Astrocyte (in vitro differentiated cells and primary cell): ENCODE measurements at places on chromosomes 2 and 18.

DNA sequence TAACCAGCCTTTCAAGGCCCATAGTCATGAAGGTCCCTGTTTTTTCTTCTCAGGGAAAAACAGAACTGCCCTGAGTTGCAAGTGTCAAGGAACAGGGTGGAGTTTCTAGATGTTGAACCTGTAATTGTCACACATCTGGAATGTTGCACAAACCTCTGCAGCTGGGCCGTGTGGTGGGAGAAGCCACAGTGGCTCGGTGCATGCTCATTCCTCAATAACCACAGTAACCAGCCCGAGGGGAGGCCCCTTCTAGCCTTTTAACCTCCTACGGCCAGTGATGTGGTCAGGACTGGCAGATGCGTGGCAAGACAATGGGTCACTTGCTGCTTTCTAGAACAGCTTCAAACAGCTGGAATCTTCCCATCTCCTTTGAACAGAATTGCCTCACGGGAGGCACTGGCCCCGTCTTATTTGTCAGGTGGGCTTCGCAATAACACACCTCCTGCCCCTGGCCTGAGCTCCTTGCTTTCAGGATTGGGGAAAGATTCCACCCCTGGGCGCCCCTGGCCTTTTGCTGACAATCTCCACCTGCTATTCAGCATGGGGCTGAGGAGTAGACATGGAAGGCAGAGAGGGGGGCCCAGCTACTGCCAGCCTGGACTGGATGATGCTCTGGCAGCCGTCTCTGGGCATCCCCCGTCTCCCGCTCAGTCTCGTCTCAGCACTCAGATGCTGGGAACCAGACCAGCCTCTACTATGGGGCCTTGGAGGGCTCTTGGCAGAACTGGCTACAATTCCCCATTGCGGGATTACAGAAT lies 102.9 kb downstream of the KLHL29 start:
- DNase-seq: peak; percentile 83

DNA sequence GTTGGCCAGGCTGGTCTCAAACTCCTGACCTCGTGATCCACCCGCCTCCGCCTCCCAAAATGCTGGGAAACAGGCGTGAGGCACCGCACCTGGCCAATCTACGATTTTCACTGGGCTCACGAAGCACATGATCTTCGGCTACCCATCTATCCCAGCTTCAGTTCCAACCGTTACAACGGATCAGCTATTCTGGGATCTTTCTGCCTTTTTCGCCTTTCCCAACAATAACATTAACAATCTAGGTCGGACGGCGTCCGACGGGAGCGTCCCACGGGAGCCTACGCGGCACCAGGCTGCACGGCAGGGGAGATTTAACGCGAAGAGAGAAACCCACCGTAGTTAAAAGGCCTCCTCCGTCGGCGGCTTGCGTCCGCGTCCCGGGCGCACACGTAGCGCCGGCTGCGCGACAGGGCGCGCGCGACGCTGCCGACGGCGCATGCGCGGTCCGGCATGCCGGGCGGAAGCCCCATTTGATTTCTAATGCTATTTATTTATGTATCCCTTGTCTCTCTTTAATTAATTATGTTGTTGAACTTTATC lies at the start of gene MSL3B:
TSS of gene MSL3B (minus strand) at position 394 of the 540 bp plus-strand sequence.
- peak; percentile 14 for DNase-seq

DNA sequence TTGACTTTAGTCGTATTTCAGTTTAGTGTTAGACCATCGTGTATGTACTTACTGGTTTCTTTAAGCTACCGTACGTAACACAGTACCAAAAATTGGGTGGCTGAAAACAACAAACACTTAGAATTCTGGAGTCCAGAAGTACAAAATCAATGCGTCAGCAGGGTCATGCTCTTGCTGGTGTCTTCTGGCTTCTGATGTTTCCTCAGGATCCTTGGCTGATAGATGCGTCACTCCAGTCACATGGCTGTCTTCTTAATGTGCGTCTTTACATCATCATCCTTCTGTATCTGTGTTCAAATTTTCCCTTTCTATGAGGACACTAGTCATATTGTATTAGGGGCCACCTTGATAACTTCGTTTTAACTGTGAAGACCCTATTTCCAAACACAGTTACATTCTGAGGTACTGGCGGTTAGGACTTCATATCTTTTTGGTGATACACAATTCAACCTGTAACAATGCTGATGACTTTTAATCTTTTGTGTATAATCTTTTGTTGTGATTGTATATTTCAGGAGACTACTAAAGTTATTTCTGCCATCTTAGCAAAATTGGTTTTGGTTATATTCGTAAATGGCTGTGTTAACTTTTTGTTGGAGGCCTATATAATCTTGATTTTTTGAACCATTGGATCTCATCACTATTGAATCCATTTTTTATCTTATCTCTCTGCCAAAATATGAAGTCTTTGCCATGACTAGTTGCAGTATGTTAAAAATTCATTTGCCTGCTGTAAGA lies 25.4 kb downstream of the ACTR3 start:
- DNase-seq: no peak

DNA sequence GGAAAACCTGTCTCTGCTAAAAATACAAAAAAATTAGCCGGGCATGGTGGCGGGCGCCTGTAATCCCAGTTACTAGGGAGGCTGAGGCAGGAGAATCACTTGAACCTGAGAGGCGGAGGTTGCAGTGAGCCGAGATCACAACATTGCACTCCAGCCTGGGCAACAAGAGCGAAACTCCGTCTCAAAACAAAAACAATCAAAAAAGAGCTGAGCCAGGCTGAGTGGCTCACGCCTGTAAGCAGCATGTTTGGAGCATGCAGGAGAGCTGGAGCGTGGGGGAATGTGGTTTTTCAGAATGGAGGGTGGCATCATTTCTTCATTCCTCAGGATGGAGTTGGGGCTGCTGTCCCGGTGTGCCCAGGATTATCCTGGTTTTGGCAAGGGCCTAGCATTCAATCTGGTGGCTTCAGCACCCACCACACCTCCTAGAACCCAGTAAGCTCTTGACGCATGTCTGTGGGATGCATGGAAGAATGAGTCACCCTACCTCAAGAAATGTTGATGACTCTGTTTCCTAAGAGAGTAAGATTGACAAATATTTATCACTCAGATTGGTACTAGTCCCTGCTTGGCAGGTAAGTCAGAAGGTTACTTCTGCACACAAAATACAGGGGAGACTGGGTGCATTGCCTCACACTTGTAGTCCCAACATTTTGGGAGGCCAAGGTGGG lies 90.2 kb upstream of the ODC1 start:
- DNase-seq: peak; percentile 85

GRCh38 chr2:202762556-202762955 lies 109.0 kb downstream of the ICA1L start:
- no peak for DNase-seq

DNA sequence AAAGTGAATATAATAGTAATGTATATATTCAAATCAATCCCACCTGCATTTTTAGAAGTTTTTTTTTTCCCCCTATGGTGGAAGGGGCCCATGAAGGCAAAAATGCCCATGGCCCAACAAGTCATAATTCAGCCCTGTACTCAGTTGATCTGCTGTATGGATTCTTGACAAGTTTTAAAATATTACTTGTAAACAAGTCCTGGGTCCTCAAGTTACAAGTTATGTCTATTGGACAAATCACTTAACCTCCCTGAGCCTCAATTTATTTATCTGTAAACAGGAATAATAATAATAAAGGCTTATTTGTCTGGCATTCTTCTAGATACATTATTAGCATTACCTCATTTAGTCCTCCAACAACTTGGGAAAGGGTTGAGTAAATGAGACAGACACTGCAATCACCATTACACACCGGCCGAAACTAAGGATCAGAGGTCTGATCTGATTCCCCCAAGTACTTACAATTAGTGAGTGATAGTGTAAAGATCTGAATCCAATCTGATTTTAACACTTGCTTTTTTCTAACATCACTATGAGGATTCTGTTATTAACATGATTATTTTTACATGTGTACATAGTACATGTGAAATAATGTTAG lies 66.1 kb downstream of the PDE1A start:
- DNase-seq: no peak

DNA sequence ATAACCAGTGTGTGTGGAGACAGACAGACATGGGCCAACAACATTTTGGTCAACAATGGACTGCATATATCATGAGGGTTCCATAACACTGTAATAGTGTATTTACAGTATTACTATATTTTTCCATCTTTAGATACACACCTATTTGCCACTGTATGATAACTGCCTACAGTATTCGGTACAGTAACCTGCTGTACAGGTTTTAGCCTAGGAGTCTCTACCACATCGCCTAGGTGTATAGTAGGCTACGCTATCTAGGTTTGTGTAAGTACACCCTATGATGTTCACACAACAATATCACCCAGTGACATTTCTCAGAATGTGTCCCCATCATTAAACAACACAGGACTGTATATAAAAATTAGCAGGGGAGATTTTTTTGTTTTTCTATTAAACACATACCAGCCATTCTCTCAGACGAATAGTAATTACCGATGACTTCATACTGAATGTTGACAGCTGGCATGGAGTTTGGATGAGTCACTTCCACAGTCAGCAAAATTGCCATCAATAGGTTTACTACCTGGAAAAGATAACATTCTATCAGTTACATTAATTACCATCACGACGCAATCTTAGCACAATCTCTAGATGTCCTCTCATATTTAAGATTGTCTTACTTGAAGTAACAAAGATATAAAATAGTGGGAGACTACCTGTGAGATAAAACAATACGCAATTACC lies 10.8 kb downstream of the LAPTM4A start:
- peak; percentile 43 for DNase-seq

DNA sequence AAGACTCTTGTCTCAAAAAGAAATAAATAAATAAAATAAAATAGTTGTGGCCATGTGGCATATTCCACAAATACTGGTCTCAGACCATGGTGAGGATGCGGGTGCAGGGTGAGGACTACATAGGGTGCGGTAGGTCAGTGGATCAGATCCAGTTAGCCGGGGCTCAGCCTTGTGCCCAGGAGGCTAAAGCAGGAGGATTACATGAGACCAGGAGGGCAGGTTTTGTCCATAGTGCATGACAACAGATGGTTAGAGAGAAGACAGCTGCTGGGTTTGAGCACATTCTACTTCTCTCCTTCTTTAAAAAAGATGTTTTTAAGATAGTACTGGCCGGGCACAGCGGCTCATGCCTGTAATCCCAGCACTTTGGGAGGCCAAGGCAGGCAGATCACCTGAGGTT lies 12.8 kb upstream of the PSD4 start:
- DNase-seq: no peak
